ENCODE measurements at places on chromosomes 5 and 9.

DNA sequence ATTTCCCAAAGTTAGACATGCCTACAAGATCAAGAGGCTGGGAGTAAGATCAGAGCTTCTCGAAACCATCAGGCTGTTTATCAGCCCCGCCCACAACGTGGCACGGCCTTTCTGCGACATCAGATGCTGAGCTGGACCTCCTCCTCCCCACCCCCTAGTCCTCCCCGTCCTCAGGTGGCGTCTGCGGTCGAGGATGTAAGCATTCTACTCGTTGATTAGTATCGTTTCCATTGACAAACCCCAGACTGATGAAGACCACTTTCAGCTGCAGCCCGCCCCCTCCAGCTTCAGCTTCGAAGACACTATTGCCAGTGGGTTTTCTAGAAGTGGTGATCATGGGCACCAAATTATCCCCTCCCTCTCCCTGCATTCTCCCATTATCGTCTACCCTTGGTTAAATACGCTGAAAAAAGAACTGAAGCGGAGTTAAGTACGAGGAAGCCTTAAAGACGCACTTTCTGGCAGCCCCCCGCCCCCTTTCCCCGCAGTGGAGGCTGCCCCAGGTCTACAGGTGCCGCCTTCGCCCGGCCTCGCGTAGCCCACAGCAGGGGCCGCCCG is 1.1 kb downstream of the PPIC start:
- DNase-seq, result no peak

DNA sequence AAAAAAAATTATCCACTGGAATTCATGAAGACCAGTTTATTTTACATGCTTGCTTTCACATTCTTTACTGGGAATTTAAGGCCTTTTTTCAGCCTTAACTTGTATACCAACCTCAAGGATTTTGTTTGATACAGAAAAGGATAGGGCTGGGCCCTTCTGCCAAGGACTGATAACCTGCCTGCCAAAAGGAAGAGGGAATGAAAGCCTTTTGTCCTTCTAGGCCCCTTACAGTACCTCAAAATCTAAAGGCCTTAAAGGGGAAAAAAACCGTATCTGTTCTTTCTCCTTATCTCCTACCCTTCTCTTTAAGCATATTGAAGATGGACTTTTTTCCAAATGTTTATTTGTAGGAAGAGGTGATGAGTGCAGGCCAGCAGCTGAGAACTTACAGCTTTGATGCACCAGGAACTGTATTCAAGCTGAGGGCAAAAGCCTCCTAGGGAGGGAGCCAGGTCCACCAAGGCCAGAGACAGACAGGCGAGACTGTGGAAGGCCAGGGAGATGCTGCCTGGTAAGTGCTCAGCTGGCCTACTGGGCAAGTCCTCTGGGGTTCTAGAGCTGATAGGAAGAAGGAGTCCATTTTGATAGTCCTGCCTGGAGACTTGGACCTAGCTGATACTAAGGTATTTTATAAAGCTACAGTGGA is 31.8 kb downstream of the FAXDC2 start:
- no peak for DNase-seq

DNA sequence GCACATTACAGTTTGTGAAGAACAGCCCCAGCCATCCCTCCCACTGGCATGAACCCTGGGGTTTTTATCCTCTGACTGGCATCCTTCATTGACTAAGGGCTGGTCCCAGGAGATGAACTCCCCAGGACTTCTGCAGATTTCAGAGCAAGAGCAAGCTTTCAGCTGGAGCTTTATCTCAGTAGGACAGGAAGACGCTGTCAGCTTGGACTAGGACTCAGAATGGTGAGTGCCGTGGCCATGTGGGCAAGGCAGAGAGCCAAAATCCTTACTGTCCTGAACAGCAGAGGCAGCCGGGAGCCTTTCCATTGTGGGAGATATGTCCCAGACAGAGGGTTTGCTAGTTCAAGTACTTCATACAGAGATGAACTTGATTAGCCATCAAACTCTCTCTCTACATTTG is 3.2 kb upstream of the ACOT12 start:
- DNase-seq, result no peak

DNA sequence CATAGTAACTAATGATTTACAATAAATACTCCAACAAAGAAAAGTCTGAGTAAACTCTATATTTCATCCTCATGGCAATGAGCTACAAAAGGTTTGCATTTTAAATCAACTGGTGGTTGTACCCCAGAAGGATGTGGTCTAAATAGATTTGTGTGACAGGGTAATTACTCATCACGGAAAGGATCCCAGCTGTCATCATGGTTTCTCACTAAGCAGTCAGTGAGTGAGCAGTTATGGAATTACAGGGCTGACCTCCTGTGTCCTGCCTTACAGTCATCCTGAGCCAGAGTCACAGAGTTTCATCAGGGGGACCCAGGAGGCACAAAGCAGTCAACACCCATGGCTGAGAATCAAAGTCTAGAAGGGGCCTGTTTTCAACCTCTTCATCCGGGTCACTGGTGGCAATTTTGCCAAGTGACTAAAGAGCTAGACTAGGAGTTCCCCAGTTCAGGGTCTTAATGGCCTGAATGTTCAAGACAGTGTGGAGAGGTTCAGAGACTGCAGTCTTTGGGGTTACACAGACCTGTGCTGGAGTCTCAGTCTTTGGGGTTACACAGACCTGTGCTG is 210.7 kb upstream of the SLC24A2 start:
- peak; percentile 65 for DNase-seq

DNA sequence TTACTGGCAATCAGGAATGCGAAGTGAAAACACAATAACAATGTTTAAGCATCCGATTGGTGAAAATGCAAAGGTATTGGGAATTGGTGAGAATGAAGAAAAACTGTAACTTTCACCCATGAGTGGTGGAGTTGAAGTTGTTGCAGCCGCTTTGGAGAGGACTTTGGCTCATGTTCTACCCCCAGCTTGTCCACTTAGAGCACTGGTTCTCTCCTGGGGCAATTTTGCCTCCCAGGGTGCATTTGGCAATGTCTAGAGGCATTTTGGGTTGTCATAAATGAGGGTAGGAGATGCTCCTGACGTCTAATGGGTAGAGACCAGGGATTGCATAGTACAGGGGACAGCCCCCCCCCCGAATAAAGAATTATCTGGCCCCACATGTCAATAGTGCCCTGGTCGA is 46.2 kb downstream of the ANKRD33B start:
- no peak for DNase-seq

DNA sequence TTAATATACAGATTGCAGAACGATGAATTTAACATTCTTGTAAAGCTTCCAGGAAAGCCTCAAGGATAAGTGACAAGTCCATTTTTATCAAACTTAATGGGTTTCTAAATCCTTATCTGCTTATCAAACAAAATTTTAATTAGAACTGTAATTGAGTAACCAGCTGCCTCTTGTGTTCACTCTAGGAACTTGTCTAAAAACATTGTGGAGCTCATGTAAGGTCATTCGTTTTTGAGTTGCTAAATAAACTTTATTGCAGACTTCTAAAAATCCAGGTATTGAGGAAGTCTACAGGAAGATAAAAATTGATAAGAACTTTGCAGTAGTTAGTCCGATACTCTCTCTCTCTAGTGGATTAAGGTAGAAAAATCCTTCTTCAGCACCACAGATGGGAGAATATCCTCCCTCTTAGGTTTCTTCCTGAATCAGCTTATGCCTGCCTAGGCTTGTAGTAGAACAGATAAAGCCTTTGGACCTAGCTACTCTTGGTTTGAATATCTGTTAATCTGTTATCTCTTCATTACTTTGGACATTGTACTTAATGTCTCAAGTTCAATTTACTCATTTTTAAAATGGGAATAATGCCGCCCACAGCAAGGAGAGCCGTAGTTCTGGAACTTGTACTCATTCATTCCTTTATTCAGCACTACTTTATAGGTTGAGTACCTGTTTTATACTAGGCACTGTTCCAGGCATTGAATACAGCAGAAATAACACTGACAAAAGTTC is 60.0 kb upstream of the DHFR start:
- no peak for DNase-seq

DNA sequence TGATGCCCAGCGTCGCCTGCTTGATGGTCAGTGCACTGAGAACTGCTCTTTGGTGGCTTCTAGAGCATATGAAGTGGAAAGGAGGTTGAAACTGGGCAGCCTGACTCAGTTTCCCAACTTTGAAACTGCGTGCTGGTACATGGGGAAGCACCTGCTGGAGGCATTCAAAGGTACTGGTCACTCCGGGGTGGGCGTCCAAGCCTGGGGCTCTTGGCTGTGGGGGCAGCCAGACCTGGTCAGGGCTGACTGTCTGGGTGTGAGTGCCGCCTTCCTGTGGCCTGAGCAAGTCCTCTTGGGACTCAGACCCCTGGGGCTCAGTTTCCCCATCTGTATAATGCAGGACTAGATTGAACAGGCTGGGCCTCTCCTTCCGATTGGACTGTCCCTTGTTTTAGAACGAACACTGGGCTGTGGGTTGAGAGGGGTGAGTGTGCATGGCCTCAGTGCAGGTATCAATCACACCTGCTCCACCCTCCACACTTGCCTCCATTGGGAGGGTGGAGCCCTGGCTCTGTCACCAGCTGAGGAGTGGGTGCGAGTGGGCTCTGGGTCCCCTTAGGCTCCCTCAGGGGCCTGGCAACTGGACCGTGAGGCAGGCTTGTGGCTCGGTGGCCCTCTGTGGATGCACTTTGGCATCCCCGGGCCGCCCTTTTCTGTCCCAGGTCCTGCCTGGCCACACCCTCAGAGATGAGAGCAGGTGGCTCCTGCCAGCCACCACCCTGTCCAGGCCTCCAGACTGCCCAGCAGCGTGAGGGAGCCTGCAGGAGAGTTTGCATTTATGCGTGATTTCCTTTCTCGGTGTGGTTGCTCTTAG is 80.2 kb downstream of the PHF2 start:
- DNase-seq, result no peak

GRCh38 chr9:96418920-96419690 is 935 bp upstream of the ZNF367 start:
- peak; percentile 56 for DNase-seq

- no peak for DNase-seq
Measured at GRCh38 chr5:73780302-73781080, 154.5 kb downstream of the ARHGEF28 start.

GRCh38 chr5:138352722-138353559 is 456 bp downstream of the KDM3B start:
- DNase-seq, result peak; percentile 23

DNA sequence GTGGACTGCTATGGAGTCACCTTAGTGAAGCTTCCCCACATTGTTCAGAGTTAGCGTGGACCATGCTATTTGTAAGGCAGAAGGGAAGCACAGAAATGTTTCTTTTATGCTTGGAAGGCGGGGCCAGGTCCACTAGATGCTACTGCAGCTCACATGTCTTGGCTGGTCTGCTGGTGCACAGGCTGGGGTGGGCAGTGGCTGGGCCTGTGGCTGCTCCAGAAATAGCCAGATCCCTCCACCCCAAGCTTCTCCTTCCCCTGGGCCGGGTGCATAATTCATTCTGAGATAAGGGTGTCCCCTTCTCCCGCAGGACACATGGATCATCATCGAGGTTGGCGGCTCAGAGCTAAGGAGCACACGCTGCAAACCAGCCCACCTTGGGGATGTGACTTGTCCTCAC is 14.5 kb upstream of the SEMA4D start:
- DNase-seq, result no peak

DNA sequence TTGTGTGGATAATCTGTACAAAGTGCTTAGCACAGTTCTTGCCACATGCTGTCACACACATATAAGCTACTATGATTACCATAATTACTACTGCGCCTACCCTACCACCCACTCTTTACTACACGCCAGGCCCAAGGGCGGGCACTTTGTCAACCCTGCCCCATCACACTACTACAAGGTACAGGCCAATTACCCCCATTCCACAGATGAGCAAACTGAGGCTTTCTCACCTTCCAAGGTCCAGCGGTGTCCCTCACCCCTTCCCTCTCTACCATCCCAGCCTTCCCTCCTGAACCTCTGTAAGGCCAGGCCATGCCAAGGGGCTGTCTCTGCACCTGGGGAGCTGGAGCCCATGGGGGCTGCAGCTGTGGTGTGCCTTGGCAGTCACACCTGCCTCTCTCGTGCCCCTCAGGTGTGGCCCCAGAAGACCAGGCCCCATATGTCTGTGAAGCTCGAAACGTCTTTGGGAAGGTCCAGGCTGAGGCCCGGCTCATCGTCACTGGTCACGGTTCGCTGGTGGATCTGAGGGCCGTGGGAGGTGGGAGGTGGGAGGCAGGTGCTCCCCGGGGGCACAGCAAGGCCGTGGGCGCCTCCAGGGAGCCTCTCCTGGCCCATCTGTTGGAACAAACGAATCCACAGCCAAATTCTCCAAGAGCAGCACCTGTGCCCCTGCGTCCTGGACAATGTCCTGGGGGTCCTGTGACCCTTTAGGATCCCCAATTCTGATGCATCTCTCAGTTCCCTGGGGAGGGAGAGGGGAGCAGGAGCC is 54.6 kb downstream of the HMCN2 start:
- no peak for DNase-seq

DNA sequence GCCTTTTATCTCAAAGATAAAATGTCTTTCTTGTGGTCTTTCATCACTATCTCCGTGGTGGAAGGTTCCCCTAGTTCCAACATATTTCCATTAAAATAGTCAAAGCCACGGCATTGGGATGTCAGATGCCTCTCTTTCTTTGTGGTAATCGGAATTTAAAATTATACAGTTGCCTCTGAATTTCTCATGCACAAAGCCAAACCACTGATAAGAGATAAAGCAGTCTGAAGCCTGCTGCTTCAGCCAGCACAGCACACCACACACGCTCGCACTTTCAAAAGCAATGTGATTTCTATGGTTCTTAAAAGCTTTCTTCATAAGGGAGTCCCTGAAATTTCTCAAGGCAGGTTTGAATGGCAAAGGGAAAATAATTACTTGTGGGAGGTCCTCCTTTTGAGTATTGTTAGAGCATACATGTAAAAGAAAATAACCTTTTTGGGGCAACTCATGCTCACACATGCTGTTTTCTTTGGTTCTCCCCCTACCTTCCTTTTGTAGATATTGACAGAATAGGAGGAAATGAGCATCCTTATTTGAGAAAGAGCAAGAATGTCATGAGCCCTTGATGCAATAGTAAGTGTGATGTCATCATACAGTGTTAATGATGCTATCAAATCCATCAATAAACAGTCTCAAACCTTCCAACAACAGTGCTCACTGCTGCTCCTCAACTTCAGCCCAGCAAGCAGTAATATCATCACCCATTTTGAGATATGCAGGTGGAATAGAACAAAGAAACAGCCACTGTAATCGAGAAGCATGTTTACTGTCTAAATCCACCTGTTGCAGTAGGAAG is 85.7 kb upstream of the PPP1R2B start:
- DNase-seq, result peak; percentile 3

- DNase-seq, result no peak
Measured at GRCh38 chr5:67028371-67028770, 168.2 kb downstream of the CD180 start.

DNA sequence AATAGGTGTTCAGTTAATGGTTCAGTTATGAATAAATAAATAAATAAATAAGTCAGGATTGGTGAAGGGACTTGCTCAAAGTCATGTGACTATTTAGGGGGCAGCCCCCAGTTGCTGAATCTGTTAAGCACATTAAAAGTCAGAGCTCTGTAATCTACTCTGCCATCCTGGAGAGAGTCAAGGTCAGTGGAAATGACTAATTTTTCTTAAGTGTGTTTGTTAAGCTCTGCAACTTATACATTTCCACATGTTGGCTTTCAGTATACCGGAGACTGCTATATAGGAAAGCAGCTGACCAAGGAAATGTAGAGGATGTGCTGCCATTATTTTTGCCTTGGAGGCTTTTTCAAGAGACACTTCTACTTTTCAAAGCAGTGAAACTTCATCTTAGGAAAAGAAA is 57.9 kb downstream of the KIAA1958 start:
- DNase-seq, result no peak
